Thyroid gland (tissue), 4 donors: ENCODE measurements at places on chromosomes 7 and 10. TPM values are rescaled to one million over a fixed set of nuclear protein-coding genes. Genes with fewer than 3 reads are reported as not detected.
A peak's percentile ranks its signal among the peaks of the same experiment; 100 is the strongest.

CALML3 gene
- 0.24 TPM for total RNA-seq

FUOM gene
- total RNA-seq: 25.9 TPM

SPAM1 gene
- not detected for total RNA-seq

GRCh38 chr7:132023466-132023865 is 467.0 kb upstream of the PODXL start:
- no peak overlapping the region for H3K27ac ChIP-seq
- H3K4me1 ChIP-seq: no peaks in the 10 kb centered on the region
- DNase-seq: no peak
- no peaks in the 10 kb centered on the region for H3K27me3 ChIP-seq
- no peaks in the 10 kb centered on the region for H3K36me3 ChIP-seq

DNA sequence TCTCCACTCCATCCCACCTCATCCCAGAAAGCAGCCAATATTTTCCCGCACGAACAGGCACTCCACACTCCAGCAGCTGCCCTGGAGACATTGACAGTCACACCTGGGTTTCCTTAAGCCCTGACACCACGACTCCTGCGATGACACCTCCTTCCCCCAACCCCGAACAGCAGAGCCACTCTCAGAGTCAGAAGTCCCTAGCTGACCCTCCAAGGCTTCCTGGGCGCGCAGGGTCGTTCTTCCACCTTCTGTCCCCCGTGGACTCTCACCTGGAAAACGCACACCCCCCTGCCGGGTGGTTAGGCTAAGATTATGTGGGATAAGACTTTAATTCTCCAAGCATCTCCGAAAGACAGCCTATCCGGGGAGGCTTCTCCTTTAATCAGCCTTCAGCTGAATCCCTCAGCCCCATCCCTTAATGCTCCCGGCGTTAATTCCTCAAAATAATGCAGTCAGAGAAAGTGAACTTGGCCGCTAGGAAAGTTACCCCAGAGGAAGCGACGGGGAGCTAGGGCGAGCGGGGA is 1.1 kb downstream of the DENND11 start:
- H3K27ac ChIP-seq: peak overlapping the region; percentile 78
- H3K4me1 ChIP-seq: peaks cover 13% of the 10 kb centered on the region
- H3K36me3 ChIP-seq: no peaks in the 10 kb centered on the region
- peak; percentile 10 for DNase-seq
- no peaks in the 10 kb centered on the region for H3K27me3 ChIP-seq

CSGALNACT2 gene
- 14.4 TPM for total RNA-seq

RSPH10B gene
- total RNA-seq: 0.81 TPM

DNA sequence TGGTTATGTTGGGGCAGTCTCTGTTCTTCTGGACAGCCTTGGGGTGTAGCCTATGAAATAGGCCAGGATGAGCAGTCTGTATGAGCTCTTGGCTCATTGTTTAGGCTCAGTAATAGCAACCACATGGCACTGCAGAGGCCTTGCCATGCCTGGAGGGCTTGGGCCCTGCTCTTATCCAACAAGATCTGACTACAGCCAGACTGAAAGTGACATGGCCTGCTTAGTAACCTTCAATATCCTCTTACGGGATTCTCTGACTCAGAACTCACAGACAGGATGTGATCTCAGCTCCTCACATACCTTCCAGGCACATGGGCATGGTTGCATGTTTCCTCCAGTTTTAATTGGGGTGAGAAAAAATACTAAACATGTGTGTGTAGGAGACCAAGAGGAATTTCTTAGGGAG is 289.3 kb downstream of the PTEN start:
- H3K27me3 ChIP-seq: no peaks in the 10 kb centered on the region
- H3K4me3 ChIP-seq: no peak overlapping the region
- H3K4me1 ChIP-seq: no peaks in the 10 kb centered on the region
- H3K36me3 ChIP-seq: no peaks in the 10 kb centered on the region
- no peak for DNase-seq

HOGA1 gene
- total RNA-seq: 0.67 TPM

SCART1 gene
- total RNA-seq: 12.6 TPM

DNA sequence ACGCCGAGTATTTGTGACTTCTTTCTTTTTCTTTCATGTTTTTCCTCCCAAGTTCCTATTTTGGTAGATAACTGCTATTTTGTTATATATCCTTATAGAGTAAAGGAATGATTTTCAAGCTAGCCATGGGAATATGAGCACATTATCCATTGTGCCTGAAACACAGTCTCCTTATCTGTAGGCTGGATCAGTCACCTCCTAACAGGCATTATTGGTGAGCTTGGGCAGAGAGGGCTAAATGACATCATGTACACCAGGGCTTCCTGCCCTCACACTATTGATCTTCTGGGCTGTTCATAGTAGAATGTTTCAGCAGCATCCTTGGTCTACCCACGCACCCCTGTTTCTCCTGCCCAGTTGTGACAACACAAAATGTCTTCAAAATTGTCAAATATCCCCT is 88.1 kb upstream of the CTBP2 start:
- no peak for DNase-seq
- no peak overlapping the region for H3K4me3 ChIP-seq
- H3K27me3 ChIP-seq: no peaks in the 10 kb centered on the region
- H3K27ac ChIP-seq: no peak overlapping the region
- no peaks in the 10 kb centered on the region for H3K36me3 ChIP-seq
- no peaks in the 10 kb centered on the region for H3K4me1 ChIP-seq

- H3K4me1 ChIP-seq: no peaks in the 10 kb centered on the region
- no peak overlapping the region for H3K4me3 ChIP-seq
- H3K27ac ChIP-seq: no peak overlapping the region
- H3K36me3 ChIP-seq: no peaks in the 10 kb centered on the region
Observed at GRCh38 chr10:130757271-130757670, 554.2 kb downstream of the TCERG1L start.

FAM25A gene
- not detected for total RNA-seq

GRCh38 chr10:114259824-114260223 is 20.8 kb downstream of the VWA2 start:
- no peak for DNase-seq
- peaks cover 10% of the 10 kb centered on the region for H3K4me1 ChIP-seq
- H3K27me3 ChIP-seq: no peaks in the 10 kb centered on the region
- H3K36me3 ChIP-seq: no peaks in the 10 kb centered on the region

DNA sequence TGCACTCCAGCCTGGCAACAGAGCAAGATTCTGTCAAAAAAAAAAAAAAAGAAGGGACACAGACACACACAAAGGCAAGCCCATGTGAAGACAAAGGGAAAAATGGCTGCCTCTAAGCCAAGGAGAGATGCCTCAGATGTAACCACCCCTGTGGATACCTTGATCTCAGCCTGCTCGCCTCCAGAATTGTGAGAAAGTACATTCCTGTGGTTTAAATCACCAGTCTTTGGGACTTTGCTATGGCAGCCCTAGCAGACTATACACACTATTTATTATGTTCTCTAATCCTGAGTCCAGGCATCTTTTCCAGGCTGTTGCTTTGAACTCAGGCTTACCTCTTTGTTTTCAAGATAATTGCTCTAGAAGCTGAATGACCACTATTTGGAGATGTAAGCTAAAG is 494.3 kb downstream of the GALNT17 start:
- no peaks in the 10 kb centered on the region for H3K4me1 ChIP-seq
- no peaks in the 10 kb centered on the region for H3K27me3 ChIP-seq
- DNase-seq: no peak
- H3K4me3 ChIP-seq: no peak overlapping the region
- no peaks in the 10 kb centered on the region for H3K36me3 ChIP-seq
- H3K27ac ChIP-seq: no peak overlapping the region

DNA sequence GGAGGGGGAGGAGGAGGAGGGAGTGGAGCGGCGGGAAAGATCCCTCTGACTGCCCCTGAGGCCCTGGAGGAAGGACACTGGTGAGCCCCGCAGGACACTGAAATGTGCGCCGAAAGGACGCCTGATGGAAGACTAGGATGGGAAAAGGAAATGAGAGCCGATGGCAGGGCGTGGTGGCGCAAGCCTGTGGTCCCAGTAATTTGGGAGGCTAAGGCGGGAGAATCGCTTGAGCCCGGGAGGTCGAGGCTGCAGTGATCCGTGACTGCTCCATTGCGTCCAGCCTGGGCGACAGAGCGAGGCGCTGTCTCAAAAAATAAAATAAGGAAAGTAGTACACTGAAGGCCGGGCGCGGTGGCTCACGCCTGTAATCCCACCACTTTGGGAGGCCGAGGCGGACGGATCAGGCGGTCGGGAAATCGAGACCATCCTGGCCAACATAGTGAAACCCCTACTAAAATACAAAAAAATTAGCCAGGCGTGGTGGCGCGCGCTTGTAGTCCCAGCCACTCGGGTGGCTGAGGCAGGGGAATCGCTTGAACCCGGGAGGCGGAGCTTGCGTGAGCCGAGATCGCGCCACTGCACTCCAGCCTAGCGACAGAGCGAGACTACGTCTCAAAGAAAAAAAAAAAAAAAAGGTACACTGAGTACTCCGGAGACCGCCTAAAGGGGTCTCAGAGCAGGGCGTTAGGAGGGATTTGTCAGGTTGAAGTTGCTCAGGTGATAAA is 561 bp upstream of the HNRNPF start:
- DNase-seq: no peak
- peaks cover 22% of the 10 kb centered on the region for H3K4me1 ChIP-seq
- H3K4me3 ChIP-seq: peak overlapping the region; percentile 67

GRCh38 chr10:3222068-3222467 is 49.5 kb upstream of the PITRM1 start:
- no peak overlapping the region for H3K27ac ChIP-seq
- no peak overlapping the region for H3K4me3 ChIP-seq
- H3K4me1 ChIP-seq: no peaks in the 10 kb centered on the region
- no peaks in the 10 kb centered on the region for H3K27me3 ChIP-seq
- no peaks in the 10 kb centered on the region for H3K36me3 ChIP-seq

- no peak for DNase-seq
- H3K4me3 ChIP-seq: no peak overlapping the region
- peaks cover 47% of the 10 kb centered on the region for H3K4me1 ChIP-seq
- no peaks in the 10 kb centered on the region for H3K36me3 ChIP-seq
- H3K27me3 ChIP-seq: no peaks in the 10 kb centered on the region
Observed at GRCh38 chr10:86965986-86966654, 2.2 kb upstream of the ADIRF start.

ACSM6 gene
- total RNA-seq: not detected

LRIT2 gene
- total RNA-seq: not detected

DNA sequence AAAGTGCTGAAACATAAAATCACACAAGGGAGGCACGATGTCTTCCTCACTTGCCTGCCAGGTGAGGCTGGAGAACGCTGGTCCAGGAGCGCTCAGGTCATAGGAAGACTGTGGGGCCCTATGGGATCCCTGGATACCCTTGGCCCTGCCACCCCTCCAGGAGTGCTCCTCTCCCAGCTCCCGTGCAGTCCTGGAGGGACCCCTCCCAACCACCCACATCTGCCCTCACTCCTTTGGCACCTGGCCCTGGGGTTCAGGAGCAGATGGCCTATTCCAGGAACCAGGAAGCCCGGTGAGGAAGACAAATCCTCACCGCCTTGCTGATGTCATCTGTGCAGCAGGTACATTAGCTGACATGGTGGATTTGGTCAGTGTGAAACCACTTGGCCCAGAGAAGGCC is 3.7 kb upstream of the CXCL12 start:
- no peaks in the 10 kb centered on the region for H3K36me3 ChIP-seq
- no peak overlapping the region for H3K4me3 ChIP-seq
- no peak for DNase-seq
- no peak overlapping the region for H3K27ac ChIP-seq

ITPRID1 gene
- not detected for total RNA-seq

GRCh38 chr10:125846894-125847293 is 23.5 kb downstream of the BCCIP start:
- no peaks in the 10 kb centered on the region for H3K27me3 ChIP-seq
- no peaks in the 10 kb centered on the region for H3K4me1 ChIP-seq
- H3K36me3 ChIP-seq: peaks cover 15% of the 10 kb centered on the region
- H3K27ac ChIP-seq: no peak overlapping the region
- DNase-seq: no peak

CNNM1 gene
- 0.56 TPM for total RNA-seq

TRIL gene
- total RNA-seq: 11.0 TPM

DNA sequence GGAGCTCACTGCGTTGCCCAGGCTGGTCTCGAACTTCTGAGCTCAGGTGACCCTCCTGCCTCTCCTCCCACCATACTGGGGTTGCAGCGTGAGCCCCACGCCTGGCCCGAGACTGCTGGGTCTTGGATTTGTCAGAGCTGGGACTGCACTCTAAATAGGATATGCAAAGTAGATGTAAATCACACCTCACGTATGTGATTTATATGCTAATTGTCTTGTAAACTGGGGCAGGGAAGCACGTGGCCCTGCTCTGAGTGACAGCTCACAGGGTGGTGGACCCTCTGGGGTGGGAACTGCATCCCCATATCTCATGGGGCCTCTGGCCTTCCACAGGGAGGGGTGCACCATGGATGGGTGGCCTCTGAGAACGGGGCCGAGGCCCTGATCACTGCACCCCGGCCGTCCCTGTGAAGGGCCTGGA is 34.1 kb downstream of the GET4 start:
- H3K4me1 ChIP-seq: peaks cover 14% of the 10 kb centered on the region
- H3K36me3 ChIP-seq: no peaks in the 10 kb centered on the region
- no peak overlapping the region for H3K4me3 ChIP-seq

PRF1 gene
- total RNA-seq: 1.4 TPM
